ENCODE measurements at places on chromosomes 11 and 22.

GRCh38 chr22:46064966-46065666 is 85.2 kb upstream of the PPARA start:
- peak; percentile 25 for DNase-seq

DNA sequence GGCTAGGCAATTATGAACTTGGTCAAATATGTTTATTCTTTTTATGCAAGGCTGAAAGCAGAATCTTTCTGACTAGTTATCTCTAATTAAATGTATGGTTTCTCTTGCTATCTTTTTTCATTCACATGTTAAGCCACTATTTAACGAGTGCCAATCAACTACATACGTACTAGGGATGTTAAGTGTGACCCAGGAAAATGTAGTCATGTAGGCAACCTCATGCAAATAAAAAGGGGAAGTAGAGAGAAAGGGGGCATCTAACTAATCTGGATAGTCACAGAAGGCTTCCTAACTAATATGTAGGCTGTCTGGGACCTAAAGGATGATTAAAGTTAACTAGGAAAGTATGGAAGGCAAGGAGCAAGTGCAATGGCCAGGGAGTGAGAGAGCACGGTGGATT is 23.5 kb downstream of the TBRG1 start:
- no peak for DNase-seq

GRCh38 chr11:37320921-37321320 is 722.9 kb upstream of the RAG2 start:
- no peak for DNase-seq

GRCh38 chr22:50498322-50498890 is 9.1 kb downstream of the LMF2 start:
- DNase-seq: no peak

DNA sequence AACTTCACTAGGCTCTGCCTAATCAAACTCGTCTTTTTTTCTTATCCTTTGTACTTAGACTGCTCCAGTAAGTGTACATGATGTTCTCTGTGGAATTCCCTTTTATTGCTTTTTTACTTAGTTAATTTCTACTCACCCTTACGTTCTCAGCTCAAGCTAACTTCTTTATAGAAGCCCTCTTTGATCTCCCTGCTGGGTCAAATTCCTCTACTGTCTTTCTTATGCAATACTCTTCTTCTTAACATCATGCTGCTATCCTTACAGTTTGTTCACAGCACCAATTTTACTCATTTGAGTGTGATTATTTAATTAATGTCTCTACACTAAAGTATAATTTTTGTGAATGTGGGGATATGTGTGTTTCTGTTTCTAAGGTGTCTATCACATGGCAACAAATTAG is 498.3 kb downstream of the CNTN5 start:
- no peak for DNase-seq

GRCh38 chr11:117045196-117045595 is 53.0 kb downstream of the SIK3 start:
- DNase-seq: no peak

DNA sequence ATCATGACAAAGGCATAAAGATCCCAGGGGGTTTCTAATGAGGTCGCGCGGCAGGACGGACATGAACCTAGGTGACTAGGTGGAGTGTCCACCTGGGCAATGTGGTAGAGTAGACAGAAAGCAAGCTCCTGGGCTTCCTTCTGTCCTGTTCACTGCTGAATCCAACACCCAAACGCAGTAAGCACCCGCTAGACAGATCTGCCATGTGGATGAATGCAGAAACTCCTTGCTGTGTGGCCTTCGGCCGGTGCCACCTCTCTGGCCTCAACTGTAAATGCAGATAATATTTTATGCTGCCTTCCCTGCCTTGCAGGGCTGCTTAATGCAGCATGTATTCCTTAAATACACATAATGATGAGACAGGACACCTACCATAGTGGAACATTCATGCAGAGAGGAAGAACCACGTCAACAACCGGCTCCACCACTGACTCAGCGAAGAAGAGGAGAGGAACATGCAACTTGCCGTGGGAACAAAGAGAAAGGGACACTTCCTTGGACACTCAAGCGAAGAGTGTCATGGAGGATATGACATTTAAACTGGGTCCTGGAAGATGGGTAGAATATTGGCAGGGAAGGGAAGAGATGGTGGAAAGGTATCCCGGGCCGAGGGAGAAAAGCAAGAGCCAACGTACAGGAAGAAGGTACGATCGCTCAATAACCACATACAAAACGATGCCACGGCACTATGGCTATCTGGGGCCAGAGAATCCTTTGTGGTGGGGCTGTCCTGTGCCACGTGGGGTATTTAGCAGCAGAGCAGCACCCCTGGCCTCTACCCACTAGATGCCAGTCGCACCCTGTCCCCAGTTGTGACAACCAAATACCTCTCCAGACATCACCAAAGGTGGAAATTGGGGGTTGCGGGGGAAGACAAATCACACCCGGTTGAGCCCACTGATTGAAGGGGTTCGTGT is 30.8 kb downstream of the MYH9 start:
- DNase-seq: no peak

DNA sequence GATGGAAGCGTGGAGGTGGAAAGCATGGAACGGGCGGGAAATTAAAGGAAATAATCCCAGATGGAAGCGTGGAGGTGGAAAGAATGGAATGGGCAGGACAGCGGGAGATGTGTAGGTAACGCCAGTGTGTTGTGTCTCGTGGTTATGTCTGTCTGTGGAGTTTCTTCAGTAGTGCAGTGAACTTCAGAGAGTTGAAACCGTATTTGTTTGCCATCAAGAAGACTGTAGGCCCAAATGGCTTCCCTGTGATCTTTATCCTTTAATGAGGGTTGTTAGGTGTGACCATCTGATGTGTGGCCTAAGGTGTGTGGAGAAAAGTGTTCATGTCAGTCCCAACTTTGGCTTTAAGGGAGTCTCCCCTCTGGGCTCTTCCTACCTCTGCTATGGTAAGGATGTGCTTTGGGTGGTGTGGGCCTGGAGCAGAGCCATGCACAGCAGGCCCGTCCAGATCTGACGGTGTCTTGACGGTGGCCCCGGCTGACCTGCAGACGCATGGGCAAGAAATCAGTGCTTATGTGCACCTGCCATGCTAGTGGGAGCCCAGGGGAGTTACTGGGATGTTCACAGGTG is 39.6 kb downstream of the AP2A2 start:
- no peak for DNase-seq

- DNase-seq: no peak
Observed at GRCh38 chr22:22928666-22929380, 41.2 kb downstream of the IGLL5 start.

DNA sequence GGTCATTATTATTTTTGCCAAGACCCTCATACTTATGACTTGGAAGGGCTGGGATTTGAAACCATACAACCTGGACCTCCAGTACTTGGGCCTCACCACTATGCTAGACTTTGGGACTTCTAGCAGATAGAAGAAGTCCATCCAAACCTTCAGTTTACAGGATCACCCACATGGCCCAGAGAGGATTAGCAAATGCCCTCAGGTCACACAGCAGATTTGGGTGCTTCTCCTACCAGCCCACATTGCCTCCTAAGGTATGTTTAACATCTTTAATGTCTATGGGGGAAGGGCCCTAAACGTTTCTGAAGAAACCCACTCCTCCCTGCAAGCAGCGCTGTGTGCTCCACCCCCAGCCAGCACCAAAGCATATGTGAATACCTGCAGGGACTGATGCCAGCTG is 17.5 kb upstream of the GCAT start:
- no peak for DNase-seq

DNA sequence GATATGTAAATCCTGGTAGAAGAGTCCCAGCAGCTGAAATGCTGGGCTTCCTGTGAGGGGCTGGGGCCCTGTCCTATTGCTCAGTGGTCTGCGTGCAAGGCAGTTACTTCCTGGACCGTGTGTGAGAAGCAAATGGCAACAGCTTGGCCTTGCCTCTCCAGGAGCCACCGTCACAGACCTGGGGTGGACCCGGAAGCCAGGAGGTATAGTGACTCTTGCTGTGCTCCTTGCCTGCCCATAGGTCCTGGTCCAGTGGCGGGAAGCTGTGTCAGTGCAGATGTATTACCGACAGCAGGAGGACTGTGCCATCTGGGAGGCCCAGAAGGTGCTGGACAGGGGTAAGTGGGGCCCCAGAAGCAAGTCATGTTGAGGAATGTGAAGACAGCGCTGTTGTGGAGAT is 54.3 kb downstream of the PISD start:
- no peak for DNase-seq

GRCh38 chr11:11210446-11210845 is 142.6 kb downstream of the CSNK2A3 start:
- DNase-seq: no peak

GRCh38 chr11:103811870-103812455 is 224.5 kb upstream of the DDI1 start:
- no peak for DNase-seq

- DNase-seq: no peak
Observed at GRCh38 chr22:44693756-44694155, 8.2 kb upstream of the PRR5 start.

- DNase-seq: no peak
Observed at GRCh38 chr11:86978756-86979608, 23.8 kb upstream of the FZD4 start.

DNA sequence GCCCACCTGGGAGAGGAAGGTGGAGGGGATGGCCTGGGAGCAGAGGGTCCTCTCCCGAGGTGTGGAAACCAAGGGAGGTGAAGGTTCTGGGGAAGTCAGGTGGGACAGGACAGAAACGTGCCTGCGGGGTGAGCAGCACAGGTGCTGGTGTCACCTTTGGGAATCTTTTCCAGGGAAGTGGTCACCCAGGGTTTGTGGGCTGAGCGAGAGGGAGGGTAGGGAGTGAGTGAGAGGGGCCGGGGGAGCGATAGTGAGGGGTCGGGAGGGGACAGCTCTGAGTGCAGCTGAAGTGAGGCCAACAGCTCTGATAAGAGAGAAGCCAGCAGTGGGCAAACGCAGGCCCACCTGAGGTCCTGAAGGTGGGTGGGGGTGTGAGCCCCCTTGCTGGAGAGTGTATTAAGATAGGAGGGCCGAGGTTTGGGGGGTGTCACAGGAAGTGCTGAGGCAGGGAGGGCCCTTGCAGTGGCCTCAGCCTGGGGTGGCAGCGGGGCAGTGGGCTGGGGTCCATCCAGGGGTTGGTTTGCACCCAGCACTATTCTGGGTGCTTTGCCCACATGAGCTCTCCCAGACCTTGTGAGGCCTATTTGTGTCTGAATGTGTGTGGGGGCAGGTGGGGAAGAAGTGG is 1.6 kb upstream of the SHANK3 start:
- DNase-seq: no peak

DNA sequence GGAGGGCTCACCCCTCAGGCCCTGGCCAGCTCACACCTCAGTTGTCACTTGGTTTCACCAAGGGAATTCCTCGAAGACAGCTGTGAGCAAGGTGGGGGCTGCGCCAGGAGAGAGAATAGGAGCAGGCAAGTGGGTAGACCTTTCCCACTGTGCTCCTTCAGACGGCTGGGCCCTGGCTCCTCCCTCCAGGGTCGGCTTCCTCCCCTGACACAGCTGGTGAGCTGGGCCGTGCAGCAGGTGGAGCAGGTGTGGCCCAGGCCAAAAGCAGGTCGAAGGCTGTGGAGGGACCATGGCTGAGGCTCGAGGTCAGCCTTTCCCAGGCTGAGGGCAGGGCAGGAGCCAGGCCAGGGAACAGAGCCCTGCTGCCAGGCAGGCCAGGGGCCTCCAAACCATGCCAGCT is 12.5 kb upstream of the MYRF start:
- DNase-seq: no peak

DNA sequence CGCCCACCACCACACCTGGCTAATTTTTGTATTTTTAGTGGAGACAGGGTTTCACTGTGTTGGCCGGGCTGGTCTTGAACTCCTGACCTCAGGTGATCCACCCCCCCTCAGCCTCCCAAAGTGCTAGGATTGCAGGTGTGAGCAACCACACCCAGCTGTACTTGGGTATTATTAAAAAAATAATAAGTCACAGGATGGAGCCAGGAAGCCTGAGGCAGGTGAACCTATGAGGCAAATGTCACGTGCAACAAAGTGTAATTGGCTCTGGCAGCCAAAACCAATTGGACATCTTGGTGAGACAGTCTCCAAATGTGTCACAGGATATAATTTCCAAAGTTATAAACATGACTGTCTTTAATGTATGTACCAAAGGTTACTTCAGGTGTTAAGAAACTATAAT is 24.0 kb upstream of the MALAT1 start:
- no peak for DNase-seq

DNA sequence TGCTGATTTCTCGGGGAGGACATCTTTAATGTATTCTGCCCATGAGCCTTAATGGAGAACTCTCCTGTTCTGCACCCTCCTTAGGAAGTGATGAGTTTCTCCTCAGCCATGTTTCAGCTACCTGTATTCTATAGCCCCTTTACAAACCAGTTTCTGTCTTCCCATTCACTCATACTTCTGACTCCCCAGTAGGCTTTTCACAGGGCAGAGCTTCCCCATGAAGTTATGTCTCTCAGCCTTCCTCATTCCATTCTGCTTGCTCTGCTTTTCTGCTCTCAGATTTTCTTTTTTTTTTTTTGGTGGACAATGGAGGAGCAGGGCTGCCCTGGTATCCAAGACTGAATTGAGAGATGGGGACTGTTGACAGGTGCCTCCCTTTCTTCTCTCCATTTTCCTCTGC is 4.3 kb upstream of the OR52R1 start:
- DNase-seq: no peak

DNA sequence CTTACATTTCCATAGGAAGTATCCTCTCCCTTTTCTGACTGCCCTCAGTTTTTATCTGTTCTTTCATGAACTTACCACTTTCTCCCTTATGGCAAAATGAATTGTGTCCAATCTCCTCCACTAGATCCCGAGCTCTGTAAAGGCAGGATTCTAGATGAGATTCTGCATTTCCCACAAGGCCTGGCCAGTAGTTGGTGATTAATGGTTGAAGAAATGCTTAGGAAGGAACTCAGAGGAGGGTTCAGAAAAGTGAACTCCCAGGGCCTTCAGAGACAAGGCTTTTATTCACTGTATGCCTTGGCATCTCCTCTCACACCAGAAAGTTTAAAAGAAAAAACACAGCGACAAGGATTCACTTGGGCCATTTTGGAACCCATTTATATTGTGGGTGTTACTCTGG is 66.2 kb downstream of the CCDC81 start:
- no peak for DNase-seq

DNA sequence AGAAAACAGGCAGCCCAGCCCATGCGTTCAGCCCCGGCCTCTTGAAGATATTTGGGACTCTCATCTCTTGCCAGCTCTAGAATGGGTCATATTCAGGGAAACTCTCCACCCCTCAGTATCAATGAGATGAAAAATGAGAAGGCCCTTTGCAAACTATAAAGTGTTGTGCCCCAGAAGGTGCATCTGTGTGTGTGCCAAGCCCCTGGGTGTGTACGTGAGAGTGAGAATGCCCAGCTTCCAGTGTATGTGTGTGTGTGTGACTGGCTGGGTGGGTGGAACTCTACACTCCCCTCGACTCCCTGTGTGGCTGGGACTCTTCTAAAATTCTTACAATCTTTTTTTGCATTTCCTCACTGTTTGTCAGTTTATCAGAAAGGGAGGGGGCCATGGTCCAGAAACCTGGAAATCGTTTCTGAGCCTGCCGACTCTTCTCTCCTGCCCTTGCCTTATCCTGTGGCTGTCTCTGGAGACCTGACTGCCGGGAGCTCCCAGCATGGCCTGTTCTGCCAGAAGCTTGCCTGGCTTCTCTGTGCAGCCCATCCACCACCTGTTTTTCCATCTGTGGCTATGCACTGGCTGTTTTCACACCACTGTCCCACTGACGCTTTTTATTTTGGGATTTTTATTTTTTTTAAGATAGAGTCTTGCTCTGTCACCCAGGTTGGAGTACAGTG is 1.2 kb downstream of the P2RY6 start:
- peak; percentile 49 for DNase-seq

- DNase-seq: no peak
Observed at GRCh38 chr11:2133241-2134021, 5.8 kb downstream of the IGF2 start.

Measured in tibial artery (tissue), 4 donors.